Posterior vena cava (tissue), 2 donors: ENCODE measurements at places on chromosomes 12 and 14. TPM values are rescaled to one million over a fixed set of nuclear protein-coding genes. Genes with fewer than 3 reads are reported as not detected.

- DNase-seq = no peak
Observed at GRCh38 chr12:96698521-96698920, 208.5 kb upstream of the NEDD1 start.

GRCh38 chr12:15928346-15928745 is 17.2 kb downstream of the DERA start:
- no peak for DNase-seq

DNA sequence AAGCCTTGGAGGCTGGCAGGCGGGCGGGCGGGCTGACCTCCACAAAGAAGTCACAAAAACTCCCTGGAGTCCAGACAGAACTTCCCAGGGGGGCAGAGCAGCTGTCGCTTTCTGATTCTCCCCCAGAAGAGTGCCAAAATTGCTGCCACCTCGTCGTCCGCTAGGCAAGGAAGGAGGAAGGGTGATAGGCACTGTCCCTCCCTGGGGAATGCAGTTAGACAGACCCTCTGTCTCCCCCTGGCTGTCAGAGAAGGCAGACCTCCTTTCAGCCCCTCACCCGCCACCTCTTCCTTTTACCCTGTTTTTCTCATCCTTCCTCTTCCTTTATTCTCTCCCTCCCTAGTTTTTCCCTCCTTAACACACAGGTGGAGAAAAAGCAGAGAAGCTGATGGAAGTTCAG is 18.7 kb downstream of the GRIN2B start:
- DNase-seq = no peak

DNA sequence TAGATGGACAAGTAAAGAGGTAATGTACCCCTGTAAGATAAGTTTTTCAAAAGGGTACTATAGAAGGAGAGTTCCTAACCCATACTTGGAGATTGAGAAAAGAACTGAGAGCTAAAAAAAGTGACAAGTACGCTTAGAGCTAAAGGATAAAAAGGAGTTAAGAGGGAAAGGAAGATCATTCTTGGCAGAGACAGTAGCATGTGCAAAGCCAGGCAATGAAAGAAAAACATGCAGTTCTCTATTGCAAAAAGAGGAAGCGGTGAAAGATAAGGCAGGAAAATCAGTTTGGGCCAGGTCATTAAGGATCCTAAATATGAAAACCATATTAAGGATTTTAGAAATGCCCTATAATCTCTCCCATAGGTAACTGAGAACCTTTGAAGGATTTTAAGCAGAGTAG is 500.4 kb upstream of the GARIN6 start:
- DNase-seq = no peak

DNA sequence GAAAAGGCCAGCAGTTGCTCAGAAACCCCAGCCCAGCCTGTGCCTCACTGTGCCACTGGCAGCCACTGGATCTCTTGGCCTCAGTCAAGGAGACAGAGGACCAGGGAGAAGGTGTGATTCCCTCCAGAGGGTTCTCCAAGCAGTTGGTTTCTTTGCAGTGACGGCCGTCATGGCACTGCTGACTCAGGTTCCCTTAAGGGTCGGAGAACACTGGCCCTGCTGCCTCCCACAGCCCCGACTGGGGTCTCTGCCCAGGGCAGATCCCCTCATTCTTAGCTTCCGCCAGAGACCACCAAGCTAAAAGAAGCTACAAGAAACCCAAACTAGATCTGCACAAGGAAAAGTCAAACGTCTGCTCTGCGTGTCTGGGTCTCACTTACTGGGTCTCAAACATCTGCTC is 16.4 kb downstream of the TSPAN11 start:
- peak; percentile 11 for DNase-seq

KLHL33 gene
- 1.2 TPM for total RNA-seq

- no peak for DNase-seq
Observed at GRCh38 chr12:118850244-118850825, 131.0 kb upstream of the SRRM4 start.

MGP gene
- 5,579 TPM for total RNA-seq

- DNase-seq = no peak
Observed at GRCh38 chr12:89117448-89118034, 234.8 kb downstream of the DUSP6 start.

- no peak for DNase-seq
Observed at GRCh38 chr12:16385782-16386646, 38.6 kb downstream of the MGST1 start.

DNA sequence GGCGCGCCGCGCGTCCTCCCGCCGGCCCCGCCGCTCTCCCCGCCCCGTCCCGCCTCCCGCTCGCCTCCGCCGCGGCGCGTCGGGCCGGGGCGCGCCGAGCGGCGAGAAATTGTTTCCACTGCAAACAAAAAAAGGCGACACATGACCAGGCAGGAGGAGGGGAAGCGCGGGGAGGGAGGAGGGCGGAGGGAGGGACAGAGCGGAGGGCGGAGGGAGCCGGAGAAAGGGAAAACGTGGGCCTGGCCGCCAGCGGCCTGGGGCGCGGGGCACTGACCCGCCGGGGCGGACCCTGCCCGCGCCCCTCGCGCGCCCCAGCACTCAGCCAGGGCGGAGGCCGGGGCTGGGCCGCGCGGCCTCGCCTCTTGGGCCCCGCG is at the start of gene FOXN3:
Gene FOXN3, minus strand, starts transcription at position 143 of the 374 bp plus-strand sequence. CDS start 4,757 bp downstream, outside the sequence.
- peak; percentile 98 for DNase-seq

DNA sequence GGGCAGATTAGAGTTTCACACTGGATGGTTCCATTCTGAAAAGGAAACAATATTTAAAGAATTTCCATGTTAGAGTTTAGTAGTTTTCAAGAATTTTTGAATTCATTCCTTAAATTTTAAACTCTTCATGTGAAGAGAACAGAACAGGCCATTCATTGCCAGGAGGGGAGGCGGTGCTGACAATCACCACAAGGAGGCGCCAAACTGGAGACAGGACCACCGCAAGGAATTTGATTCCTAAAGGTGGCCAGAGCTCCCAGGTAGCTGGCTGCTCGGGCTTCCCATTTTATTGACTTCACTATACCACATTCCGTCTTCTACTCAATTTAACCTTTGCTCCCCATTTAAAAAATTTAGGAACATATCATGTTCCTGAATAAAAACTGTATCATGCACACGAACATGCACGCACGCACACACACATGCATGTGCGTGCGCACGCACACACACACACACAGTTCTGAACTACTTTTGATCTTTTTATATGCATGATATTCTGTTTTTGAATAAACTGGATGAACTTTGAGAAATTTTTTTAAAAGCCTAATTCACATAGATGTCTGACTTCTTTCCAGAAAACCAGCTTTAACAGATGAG is 101.2 kb downstream of the NELL2 start:
- peak; percentile 61 for DNase-seq

GRCh38 chr12:129966146-129966995 is 62.5 kb upstream of the TMEM132D start:
- DNase-seq = no peak

GRCh38 chr12:3206536-3207072 is 129.4 kb downstream of the TSPAN9 start:
- DNase-seq = no peak

SLC8A3 gene
- total RNA-seq = 0.46 TPM

DPF3 gene
- total RNA-seq = 0.93 TPM

- no peak for DNase-seq
Observed at GRCh38 chr12:61009192-61009591, 1251.0 kb upstream of the USP15 start.

- no peak for DNase-seq
Observed at GRCh38 chr12:40693207-40693821, 1.1 kb downstream of the CNTN1 start.

SLC17A8 gene
- not detected for total RNA-seq

MYF6 gene
- total RNA-seq = not detected

GRCh38 chr14:88825503-88825902 is 1.1 kb downstream of the TTC8 start:
- no peak for DNase-seq

DNA sequence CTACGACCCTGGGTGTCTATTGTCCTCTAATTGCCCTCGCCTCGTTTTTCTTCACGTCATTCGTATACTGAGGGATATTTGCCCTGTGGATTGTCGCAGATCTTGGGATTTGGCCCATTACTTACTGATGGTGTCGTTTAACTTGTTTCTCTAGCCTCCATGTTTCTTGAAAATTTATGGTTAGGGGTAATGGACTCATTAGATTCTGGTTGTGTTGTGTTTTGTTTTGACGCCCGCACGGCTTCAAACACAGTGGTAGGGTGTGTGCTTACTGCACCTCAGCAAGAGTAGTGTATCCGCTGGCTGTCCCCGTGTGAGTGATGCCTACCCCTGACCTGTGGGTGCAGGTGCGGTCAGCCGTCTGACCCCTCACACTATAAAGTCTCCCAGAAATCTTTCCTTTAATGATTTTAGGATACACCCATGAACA is 874 bp upstream of the RNU6-8 start:
- no peak for DNase-seq

DNA sequence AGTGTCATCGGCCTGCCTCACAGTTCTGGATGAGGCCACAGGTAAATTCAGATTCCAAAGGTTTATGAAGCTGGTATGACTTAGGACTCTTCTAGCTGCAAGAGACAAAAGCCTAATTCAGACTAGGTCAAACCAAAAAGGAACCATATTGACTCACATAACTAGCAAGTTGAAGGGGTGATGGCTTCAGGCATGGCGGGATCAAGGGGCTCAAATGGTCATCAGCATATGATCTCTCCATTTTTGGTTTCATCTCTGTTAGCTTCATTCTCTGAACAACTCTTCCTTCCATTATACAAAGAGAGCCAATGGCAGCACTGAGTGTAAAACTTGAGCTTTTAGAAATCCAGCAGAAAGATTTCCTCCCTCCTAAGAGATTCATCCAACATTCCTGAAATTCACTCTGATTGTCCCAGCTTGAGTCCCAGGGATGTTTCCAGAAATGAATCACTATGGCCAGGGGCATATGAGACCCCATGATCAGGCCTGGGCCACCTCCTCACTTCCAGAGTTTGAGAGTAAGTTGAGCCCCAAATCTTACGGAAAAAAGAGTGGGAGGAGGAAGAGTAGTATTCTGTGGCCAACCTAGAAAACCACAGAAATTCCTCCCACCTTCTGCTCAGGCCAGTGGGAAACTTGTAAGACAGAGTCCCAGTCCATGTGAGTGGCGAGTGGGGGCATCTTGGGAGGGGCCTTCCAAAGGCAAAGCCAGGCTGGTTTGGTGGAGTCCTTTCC is 2.0 kb upstream of the MAP1LC3B2 start:
- DNase-seq = no peak

DNA sequence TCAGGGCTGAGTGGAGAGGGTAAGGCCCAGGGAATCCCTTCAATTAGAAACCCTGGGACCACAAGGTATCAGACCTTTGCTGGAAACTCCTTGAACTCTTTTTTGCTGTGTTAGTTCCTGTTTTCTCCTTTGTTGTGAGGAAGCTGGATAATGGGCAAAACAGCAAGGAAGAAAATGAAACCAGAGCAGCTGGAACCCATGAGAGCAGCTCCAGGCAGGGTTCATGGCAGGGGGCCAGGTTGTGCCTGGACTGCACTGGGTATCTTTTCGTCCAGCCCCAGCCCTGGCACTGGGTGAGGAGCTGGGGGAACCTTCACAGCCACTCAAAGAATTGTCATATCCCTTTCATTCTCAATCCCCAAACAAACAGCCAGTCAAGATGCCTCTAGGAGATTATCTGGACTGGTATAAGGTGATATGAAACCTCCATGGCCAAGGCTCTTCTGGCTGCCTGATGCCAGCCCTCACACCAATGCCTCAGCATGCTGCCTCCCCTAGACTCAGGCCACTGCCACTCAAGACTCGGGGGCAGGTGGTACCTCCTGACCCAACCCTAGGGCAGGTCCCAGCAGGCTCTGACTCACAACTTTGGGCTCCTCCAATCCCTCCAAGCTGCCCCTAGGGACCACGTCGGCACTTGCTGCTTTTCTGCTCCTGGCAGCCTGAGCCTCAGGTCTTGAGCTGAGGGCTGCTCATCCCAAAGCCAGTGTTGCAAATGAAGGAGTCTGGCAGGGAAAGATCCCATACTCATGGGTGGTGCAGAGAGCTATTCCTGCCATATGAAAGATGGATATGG is 16.5 kb downstream of the FAM186B start:
- no peak for DNase-seq

DNA sequence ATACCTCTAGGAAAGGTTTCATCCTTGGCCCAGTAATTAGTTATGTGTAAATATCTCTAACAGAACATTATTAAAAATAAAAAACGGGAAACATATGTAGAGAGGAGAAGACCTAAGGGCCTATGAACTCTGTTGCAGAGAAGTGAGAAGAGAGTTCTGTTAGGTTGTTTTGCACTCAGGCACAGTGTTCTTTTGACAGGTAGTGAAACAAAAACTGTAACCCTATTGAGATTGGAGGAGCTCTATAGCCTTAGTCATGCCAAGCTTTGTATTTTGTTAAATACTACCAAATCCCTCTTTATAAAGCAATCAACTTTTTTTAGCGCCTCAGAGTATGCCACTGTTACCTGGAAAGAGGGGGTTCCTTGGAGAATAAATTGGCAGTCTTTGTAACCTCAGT is 77.6 kb downstream of the CNTN1 start:
- DNase-seq = no peak

GRCh38 chr14:91931478-91932088 is 15.9 kb downstream of the FBLN5 start:
- no peak for DNase-seq

MYH6 gene
- total RNA-seq = not detected

MANSC4 gene
- total RNA-seq = not detected

DNA sequence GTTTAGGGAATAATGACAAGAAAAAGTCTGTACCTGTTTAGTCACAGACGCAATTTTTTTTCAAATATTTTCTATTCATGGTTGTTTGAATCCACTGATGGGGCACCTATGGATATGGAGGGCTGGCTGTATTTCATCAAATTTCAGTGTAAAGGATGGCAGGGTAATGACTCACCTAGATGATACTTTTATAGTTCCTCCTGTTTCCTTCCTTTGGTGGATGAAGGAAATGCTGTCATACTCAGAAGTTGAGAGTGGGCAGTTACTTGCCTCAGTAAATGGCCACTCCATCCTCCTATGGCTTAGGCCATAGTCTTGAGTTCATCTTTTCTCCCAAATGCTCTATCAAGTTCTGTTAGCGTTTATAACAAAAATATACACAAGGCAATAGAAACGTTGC is 18.9 kb upstream of the C12orf71 start:
- no peak for DNase-seq

DNA sequence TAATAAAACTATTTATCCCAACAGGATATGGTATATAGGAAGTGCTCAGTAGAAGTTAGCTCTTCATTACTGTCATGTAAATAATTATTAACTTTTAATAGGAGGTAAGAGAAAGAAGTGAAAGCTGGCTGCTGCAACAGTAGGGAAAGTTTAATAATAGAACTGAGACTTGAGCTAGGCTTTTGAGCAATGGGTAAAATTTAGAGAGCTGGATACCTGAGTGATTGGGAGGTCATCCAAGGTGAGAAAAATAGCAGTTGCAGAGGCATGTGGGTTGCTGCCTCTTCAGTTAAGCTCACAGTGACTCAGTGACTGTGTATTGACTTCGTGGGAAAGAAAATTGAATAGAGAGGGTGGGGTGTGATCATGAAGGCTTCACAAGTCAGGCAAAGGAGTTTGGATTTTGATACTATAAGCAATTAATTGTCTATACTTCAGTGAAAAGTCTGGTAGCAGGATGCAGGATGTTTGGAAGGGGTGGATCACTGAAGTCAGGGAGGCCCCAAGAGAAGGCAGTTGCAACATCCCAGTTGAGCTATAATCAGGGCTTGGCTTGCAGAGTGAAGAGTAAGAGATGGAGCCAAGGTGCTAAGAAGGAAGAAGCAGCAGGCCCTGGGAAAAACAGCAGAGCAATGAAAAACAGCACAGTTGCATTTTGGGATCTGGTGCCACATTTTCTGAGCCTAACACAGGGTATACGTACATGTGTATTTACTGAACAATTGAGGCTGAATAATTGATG is 172.0 kb upstream of the FRMD6 start:
- DNase-seq = no peak

CMA1 gene
- total RNA-seq = 2.4 TPM
